ENCODE measurements at places on chromosomes 5 and 9.
A peak's percentile ranks its signal among the peaks of the same experiment; 100 is the strongest.

- no peak for DNase-seq
Observed at GRCh38 chr9:72875221-72875620, 77.6 kb downstream of the ALDH1A1 start.

DNA sequence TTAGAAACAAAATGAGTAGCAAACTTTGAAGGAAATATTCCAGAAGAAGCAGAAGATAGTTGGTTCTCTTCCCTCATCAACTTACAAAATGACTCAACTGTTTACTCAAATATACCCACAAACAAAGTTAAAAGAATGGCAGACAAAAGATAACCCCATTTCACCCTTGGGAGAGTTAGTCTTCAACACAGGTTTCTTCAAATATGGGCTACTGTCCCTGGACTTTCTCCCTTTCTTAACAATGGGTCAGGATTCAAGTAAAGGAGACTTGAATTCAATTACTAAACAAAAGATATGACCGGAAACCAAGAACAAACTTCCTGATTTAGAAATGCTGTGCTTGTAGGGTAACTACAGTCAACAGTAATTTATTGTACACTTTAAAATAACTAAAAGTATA lies 14.2 kb downstream of the RFX3 start:
- DNase-seq = peak; percentile 24

GRCh38 chr5:135309391-135310327 lies 89.4 kb downstream of the MACROH2A1 start:
- DNase-seq = no peak

DNA sequence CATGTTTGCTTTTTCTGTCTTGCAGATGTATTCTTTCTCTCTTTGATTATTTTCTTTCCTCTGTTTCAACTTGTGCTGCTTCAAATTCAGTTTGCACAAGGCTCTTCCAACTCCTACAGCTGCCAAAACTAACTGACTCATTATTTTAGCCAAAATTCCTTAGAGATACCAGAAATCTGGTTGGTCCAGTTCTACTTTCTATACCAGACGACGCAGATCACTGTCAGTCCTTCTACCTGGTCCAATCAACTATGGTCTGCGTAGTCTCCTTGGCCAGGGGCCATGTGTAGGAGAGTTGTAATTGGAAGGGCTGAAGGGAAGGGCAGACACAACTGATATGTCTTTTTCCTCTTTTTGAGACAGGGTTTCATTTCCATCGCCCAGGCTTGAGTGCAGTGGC lies 51.9 kb upstream of the JAK2 start:
- DNase-seq = no peak

GRCh38 chr5:122202952-122203351 lies 73.6 kb downstream of the ZNF474 start:
- DNase-seq = no peak

DNA sequence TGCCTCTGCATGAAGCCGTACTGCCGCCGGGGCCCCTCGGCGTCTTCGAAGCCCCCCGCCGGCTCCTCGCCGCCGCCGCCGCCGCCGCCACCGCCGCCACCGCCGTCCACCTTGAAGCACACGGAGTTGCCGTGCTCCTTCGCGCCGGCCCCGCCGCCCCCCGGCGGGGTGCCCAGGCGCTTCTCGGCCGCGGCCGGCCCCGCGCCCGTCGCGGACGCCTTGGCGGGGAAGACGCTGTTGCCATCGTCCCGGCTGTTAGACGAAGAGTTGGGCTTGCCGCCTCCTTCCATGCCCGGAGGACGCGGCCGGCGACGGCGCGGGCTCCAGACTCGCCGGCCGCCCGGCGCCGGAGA lies 400 bp downstream of the HCN1 start:
- no peak for DNase-seq

DNA sequence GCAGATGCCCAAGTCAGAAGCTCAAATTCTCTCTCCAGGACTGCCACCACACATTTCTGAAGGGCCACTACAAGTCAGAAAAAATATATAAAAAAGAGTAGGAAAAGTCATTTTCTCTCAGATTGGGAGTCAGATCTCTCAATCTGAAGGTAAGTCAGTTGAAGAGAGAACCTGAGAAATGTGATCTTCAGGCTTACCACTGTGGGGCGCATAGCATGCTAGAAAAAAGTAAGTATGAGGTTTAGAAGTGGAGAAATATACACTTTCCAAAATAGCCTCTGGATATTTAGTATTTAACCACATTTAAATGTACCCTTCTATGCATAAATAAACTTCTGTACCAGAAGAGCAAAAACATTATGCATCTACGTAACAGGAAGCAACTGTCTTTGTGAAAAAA lies 800.7 kb upstream of the CTNND2 start:
- no peak for DNase-seq

DNA sequence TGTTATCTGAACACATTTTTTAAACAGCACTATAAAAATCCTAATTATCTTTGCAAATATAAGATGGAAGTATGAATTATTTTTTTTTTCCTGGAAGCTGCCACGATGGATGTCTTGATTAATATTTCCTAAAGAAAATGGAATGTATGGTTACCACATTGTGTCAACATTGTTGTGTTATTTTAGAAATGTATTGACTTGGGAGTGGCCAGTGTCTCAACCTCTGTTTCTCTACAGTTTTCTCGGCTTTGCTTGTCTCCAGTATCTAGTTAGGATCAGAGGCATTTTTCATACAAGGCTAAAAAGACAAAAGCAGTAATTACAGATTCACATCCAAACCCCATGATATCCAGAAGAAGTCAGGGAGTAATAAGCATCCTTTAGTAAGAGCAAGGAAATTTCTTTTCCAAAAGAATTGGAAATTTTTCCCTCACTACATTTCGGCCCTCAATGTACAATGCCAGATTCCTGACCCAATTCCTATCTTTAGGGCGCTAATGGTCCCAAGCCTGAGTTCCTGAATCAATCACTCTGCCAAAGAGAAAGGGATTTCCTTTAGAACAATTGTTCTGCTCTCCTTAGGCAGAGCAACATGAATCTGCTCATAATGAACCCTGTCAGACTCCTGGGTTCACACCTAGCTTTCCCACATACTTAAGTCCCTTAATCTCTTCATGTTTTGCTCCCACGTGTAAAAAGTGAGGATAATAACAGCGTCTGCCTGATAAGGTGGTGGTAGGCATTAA lies 111.7 kb downstream of the EDIL3 start:
- no peak for DNase-seq
